AG04450 (cell line): ENCODE measurements at places on chromosomes 4 and X.

- no peak for DNase-seq
These were observed at the start of gene LGI2 for GRCh38 chr4:25030277-25031076. TSS of gene LGI2 (minus strand) at chr4:25030946. CDS start at chr4:25030693, 253 bp downstream.

DNA sequence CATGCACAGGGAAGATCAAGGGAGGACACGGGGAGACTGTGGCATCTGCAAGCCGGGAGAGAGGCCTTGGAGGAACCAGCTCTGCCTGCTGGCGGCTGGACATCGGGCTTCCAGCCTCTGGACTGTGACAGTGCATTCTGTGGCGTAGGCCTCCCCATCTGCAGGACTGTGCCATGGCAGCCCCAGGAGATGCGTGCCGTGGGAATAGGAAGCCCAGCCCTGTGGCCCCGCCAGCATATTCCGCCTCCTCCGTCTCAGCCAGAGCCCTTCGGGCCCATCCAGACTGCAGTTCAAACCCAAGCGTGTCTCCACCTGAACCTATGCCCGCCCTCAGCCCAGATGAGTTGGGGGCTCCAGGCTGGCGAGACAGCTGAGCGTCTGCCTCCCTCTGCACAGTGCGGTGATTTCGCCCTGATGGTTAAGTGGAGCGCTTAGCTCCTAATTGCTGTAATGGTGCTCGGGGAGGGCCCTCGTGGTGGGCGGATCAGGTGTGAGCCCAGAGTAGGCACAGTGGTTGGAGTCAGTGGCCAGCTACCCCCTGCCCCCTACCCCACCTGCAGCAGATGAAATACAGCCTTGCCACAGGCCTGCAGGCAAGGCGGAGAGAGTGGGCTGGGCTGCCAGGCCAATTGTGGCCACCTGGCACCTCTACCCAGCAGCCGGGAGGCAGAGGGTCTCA, 133.9 kb downstream of the HMX1 start:
- no peak for DNase-seq

GRCh38 chr4:158159054-158159717, 13.6 kb downstream of the GASK1B start:
- DNase-seq = no peak

DNA sequence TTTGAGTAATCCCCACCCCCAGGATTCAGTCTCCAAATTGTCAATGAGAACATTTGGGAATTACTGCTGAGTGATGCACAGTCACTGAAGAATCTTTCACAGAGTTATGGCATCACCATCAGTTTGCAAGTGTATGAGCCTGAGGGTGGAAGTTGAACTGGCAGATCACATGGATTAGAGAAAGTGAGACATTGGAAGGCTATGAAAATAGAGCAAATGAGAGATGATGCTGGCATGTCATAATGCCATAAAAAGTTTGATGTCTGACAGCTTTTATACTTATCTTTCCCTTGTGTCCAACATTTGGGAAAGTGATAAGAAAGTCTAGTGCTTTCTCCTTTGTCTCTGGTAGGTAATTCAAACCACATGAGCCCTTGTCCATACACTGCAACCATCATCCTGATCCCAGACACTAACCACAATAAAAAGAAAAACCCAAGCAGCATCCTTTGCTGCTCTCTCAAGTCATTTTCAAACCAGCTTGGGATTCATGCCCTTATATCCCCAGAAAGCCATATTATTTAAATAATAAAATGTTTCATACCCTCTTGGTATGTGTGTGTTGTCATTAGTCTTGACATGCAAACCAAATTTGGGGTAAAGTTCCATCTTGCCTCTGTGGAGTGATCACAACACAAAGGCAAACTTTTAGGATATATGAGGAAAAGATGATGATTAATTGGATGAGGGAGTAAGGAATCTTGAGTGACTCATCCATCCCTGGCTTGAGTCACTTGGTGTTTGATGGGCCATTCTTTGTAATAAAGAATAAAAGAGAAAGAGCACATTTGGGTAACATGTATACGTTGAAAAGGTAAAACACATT, 438.9 kb downstream of the GRXCR1 start:
- no peak for DNase-seq

GRCh38 chrX:2566055-2566454, 65.3 kb upstream of the DHRSX start:
- DNase-seq = no peak

- no peak for DNase-seq
These were observed 11.4 kb upstream of the FGF2 start for GRCh38 chr4:122815248-122815647.
